ENCODE measurements at places on chromosomes 6 and 20. TPM values are rescaled to one million over a fixed set of nuclear protein-coding genes. Genes with fewer than 3 reads are reported as not detected.

NR2E1 gene
- total RNA-seq: not detected

FGD2 gene
- 37.1 TPM for total RNA-seq

PDYN gene
- not detected for total RNA-seq

APCDD1L gene
- total RNA-seq: not detected

DLL1 gene
- total RNA-seq: 0.26 TPM

PGC gene
- not detected for total RNA-seq

All from Karpas-422 (cell line).